Fibroblast of mammary gland (primary cell): ENCODE measurements at places on chromosomes 16 and 17.

- DNase-seq: no peak
These were observed 59.2 kb downstream of the CACNG3 start for GRCh38 chr16:24315343-24315742.

DNA sequence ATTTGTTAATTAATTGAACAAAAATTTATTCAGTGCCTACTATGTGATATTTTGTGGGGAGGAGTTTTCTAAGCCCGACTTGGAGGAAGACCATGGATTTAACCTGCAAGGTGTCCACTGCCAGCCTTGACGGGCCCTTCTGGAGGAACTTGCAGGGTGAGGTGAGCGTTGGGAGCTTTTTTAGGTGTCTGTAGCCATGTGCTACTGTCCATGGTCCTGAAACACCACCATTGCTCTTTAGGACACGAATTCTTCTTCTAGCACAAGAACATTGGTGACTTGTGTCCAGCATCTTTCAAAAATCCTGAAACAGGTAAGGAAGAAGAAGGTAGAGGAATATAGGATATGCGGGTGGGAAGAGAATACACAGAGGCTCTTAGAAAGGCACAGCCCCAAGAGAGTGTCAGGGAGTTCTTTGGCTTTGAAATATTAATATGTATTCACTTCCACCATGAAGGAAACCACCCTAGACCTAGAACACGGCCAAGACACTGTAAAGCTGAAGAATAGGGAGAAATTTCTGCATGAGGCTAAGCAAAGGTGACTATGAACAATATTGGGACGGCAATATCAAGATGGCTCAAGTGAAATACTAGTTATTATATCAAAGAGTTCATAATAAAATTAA, 27.9 kb upstream of the OR4D1 start:
- DNase-seq: peak; percentile 61

DNA sequence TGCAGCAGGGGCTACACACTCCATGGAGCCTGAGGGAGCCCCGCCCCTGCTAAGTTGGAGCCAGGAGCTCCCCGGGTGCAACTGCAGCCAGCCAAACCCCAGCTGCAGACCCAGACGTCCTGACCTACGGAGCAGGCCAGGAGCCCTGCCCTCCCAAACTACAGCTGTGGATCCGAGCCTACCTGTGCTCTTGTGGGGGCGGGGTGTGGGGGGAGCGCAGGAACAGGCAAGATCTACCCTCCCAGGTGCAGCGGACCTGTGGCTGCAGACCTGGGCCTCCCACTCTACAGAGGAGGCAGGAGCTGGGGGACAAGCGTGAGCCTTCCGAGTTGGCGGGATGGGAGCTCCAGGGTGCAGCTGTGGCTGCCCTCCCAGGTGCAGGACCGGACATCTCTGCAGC, 29.7 kb upstream of the MYLK3 start:
- no peak for DNase-seq

- DNase-seq: peak; percentile 22
These were observed 999 bp downstream of the CMC2 start for GRCh38 chr16:81005610-81006161.
